ENCODE measurements at places on chromosomes 2 and 18.

GRCh38 chr2:178205853-178206521 is 11.7 kb downstream of the OSBPL6 start:
- no peak for DNase-seq

- DNase-seq = no peak
These were observed 41.8 kb upstream of the FOSL2 start for GRCh38 chr2:28350791-28351285.

DNA sequence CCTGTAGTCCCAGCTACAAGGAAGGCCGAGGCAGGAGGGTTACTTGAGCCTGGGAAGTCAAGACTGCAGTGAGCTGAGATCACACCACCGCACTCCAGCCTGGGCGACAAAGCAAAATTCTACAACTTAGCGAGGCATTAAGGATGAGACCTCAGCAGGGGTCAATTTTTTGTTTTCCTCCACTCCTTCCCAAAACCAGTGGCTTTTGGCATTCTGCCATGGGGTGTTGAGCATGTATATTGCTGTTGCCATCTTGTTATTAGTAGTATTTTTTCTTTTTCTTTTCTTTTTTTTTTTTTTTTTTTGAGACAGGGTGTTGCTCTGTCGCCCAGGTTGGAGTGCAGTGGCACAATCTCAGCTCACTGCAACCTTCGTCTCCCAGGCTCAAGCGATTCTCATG is 8.9 kb upstream of the GIGYF2 start:
- no peak for DNase-seq

GRCh38 chr2:64698668-64699444 is 45.1 kb upstream of the SERTAD2 start:
- no peak for DNase-seq

GRCh38 chr2:120465012-120465700 is 119.2 kb downstream of the INHBB start:
- DNase-seq = no peak

DNA sequence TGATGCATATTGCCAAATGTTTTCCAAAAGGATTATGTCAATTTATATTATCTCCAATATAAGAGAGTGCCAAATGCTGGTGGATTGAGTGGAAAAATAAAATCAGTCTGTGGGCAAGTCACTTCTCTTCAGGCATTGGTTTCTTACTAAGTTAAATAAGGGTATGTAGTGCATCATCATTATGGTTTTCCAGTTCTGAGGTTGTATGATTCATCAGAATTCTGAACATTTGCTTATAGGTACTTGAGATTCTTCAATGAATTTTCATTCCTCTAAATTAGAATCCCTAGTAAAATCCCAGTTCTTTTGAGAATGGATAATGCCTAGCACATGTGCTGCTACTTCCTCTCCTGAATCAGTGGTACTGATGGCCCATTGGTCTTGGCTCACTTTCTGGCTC is 188.9 kb upstream of the OSR1 start:
- no peak for DNase-seq

- no peak for DNase-seq
These were observed 18.6 kb downstream of the TMEM182 start for GRCh38 chr2:102780467-102780866.

- no peak for DNase-seq
These were observed 15.6 kb upstream of the ACTG2 start for GRCh38 chr2:73877071-73877802.

DNA sequence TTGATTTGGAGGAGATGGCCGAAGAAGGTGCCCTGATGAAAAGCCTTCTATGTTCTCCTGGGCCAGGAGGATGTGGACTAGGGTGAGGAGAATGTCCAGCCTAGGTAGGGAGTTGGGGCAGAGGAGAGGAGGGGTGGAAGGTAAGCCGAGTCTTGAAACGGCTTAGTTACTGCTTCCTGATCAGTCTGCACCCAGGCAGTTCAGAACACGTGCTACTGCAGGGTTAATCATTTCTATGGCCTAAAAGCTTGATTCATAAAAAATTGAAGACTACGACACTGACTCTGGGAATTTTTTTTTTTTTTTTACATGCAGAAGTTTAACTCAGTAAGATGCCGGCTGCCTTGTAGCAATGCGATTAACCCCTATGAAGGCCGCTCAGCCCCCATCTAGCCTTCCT is 125.3 kb downstream of the TMEM163 start:
- no peak for DNase-seq

GRCh38 chr18:49041435-49042245 is 90.9 kb upstream of the SMAD7 start:
- peak; percentile 51 for DNase-seq

DNA sequence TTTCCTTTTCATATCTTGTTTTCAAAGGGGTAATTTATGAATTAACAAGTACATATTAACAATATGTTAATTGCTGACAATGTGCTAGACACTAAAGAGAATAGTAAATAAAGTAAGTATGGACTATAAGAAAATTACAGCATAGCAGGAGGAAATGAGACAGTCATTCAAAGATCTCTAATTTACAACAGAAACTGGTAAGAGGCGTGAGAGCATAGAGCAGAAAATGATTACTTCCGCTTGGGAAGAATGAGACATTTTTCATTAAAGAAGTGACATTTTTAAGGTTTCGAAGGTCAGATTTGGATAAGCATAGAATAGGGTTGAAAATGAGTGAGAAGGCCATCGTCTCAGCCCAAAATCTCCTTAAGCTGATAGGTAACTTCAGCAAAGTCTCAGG is 184.4 kb upstream of the SESTD1 start:
- no peak for DNase-seq

DNA sequence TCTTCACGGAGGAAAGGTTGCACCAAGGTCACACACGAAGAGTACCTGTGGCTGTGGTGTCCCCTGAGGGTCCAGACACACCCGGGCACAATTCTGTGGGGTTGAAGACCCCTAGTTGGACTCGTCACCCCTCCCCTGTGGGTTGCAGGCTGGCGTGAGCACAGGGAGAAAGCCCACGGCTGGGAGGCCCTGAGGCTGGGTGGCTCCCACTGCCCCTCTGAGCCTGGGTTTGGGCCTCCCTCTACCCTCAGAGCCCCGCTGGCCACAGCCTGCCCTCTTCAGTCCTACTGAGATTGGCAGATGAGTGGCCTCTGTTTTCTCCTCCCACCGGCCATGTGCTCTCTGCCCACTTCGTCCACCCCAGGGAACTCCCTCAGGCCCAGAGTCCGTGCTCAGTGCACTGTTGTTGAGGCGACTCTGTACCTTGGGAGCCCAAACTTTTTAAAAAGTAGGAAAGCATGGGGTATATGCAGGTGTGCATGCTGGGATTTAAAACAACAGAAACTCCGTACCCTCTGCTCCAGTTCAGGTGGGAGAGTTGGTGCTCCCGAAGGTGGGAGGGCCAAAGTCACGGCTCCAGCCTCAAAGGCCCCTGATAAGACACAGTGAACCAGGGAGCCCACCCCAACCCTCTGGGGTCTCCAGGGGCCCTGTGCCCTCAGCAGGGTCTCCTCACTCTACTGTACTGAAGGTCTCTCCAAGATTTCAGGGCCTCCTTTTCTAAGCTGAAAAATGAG is 19.1 kb downstream of the RAMP1 start:
- no peak for DNase-seq

DNA sequence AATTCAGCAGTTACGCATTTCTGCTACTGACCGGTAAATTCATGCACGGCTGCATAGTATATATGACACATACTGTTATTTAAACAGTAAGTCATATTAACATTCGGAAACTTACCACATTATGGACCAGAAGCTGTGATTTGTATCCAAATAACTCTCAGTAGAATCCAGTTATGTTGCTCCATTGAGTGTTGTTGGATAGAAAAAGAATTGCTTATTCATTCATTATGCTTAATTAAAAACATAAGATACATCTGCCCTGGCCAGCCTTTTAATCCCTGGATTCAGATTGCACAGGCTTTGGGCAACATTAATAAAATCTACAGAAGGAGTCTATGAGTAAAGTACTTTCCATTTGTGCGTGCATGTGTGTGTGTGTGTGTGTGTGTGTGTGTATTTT is 111.3 kb downstream of the CPS1 start:
- no peak for DNase-seq

GRCh38 chr2:54787755-54788366 is 64.4 kb downstream of the EML6 start:
- DNase-seq = no peak

DNA sequence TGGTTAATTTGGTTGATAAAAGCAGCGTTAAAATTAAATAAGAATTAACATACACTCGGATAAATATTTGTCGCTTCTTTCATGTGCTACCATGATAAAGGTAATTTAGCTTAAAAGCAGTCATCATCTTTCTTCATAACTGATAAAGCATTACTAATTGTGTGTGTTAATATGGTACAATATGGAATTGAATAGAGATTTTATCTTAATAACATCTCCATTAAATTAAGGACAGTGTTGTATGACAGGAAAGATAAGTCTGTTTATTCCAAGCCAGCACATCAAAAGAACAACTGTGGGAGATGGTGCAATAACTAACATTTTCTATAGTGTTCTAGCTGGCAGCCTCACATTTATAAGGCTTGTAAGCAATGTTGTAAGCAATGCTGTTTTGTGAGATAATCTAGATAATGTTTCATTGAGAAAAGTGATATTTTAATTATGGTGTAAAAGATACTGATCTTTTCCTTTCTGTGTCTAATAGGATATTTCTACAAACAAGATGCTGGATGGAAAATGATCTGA is 64.4 kb upstream of the AFF3 start:
- no peak for DNase-seq

DNA sequence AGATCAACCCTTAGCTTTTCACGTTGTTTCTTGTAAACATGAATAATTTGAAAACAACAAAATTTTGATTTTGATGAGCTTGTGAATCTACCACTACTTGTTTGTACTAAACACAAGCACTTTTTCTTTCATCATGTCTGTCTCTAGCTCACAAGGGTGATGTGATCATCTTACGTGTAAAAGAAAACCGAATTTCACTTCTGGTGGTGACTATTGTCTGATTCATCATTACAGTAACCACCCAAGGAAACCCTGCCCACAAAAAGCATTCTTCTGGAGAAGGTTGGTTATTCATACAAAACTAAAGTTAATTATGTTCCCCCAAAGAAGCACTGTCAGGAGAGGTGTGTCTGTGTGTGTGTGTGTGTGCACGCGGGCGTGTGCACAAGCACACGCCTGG is 285.4 kb downstream of the ZNF516 start:
- DNase-seq = no peak

- no peak for DNase-seq
These were observed 11.1 kb downstream of the COLEC12 start for GRCh38 chr18:489244-490023.

GRCh38 chr2:196249860-196250259 is 78.5 kb upstream of the STK17B start:
- DNase-seq = no peak

GRCh38 chr2:240024766-240025165 is 376 bp downstream of the NDUFA10 start:
- no peak for DNase-seq

DNA sequence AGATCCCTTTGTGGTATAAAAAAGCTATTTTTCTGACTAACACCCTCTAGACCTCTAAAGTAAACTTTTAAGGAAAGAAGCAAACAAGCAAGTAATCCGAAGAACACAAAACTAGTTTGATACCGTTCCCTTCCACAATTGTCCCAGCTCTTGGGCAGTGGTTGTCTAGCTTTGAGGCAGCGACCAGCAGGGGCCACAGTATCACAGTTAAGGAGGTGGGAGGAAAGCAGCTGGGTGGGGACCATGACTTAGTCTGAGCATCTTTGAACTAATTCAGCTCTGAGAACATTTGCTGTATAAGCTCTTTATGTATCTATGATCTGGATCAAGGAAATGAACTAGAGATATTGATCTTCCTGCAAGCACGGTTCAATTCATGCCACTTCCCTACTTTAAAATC is 51.0 kb downstream of the SF3B1 start:
- no peak for DNase-seq

DNA sequence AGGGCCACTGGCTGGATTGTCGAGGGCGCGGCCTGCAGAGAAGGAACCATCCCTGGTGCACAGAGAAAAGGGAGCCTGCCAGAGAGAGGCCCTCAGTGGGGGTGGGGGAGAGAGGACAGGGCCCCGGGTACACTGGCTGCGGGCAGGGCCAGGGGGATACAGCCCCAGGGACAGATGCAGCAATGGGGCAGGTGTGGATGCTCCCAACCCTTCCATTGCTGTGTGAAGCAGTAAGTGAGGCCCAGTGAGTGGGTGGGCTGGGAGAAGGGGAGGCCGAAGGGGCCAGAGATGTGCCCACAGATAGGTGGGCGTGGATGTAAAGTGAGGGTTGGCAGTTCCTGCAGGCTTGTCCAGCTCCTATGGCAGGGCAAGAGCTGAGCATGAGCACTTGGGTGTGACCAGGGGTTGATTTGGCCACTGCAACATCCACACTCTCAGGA is 7.4 kb downstream of the AGXT start:
- no peak for DNase-seq

GRCh38 chr2:232120911-232121310 is 159.4 kb downstream of the DIS3L2 start:
- DNase-seq = no peak

DNA sequence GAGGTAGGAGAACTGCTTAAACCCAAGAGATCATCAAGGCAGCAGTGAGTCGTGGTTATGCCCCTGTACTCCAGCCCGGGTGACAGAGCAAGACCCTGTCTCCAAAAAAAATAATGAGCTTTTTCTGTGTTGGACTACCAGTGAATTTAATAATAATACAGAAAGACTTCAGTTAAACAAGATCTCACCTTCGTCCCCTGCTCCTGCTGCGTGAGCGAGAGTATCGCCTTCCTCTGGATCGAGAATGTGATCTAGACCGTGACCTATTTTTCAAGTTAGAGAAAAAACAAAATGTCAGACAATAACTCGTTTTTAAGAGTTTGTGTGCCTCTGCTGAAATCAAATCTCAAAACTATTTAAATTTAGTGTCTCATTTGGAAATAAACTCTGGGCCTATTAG is 2.8 kb downstream of the SRSF7 start:
- no peak for DNase-seq

DNA sequence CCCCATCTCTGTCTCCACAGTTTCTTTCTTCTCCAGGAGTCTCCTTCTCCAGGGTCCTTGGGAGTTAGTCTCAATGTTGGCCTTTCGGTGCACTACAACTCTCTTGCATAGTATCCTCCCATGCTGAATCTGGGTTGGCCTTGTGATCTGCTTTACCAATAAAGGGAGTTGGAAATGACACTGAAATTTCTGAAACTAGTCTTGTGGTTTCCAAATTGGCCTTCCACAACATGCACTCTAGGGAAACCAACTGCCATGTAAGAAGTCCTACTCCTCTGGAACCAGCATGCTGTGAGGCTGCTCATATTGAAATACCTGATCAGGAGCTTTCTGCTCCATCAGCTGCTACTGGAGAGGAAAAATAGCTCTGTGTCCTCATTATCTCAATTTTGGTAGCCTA is 9.9 kb upstream of the ABHD3 start:
- no peak for DNase-seq

DNA sequence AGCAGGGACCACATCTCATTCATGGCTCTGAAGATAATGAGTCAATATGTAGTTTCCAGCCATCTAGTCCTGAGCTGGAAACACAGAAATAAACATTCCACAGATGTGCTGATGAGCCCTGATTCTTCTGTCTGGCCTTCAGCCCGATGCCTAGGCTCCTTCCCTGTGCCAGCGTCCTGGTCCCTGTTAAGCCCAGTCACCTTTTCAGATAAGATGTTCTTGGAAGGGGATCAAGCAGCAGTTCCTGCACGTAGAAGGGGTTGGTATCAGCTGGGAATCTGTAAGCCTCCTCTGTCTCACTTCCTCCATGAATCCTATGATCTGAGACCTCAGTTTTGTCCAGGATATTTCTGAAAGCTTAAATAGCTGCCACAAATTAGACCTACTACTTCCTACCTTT is 149.3 kb downstream of the TTC32 start:
- no peak for DNase-seq

GRCh38 chr18:45015788-45016128 is 335.1 kb downstream of the SETBP1 start:
- DNase-seq = no peak

- DNase-seq = no peak
These were observed 76.7 kb upstream of the CAVIN2 start for GRCh38 chr2:191923652-191923997.
